Activated B cell treated with CpG ODN at 0.5 μM for 24 hours (primary cell): ENCODE measurements at places on chromosomes 5 and 9. TPM values are rescaled to one million over a fixed set of nuclear protein-coding genes. Genes with fewer than 3 reads are reported as not detected.

ARHGEF37 gene
- total RNA-seq = 0.88 and 1.1 TPM in 2 replicates

- peaks cover 56% of the 10 kb centered on the region for H3K27me3 ChIP-seq
- no peak overlapping the region for H3K4me3 ChIP-seq
Measured at GRCh38 chr9:132167192-132167591, 5.3 kb downstream of the NTNG2 start.

- H3K4me3 ChIP-seq = peak overlapping the region; percentile 90
- H3K27ac ChIP-seq = peak overlapping the region; percentile 96
- no peak for DNase-seq
- no peaks in the 10 kb centered on the region for H3K27me3 ChIP-seq
Measured at GRCh38 chr9:37030611-37030939, 3.5 kb downstream of the PAX5 start.

GRCh38 chr5:9947225-9947714 is 302.4 kb downstream of the ATPSCKMT start:
- peaks cover 11% of the 10 kb centered on the region for H3K4me1 ChIP-seq
- H3K27me3 ChIP-seq = no peaks in the 10 kb centered on the region
- H3K27ac ChIP-seq = no peak overlapping the region
- DNase-seq = no peak
- no peaks in the 10 kb centered on the region for H3K36me3 ChIP-seq
